ENCODE measurements at places on chromosomes 6 and 20.

DNA sequence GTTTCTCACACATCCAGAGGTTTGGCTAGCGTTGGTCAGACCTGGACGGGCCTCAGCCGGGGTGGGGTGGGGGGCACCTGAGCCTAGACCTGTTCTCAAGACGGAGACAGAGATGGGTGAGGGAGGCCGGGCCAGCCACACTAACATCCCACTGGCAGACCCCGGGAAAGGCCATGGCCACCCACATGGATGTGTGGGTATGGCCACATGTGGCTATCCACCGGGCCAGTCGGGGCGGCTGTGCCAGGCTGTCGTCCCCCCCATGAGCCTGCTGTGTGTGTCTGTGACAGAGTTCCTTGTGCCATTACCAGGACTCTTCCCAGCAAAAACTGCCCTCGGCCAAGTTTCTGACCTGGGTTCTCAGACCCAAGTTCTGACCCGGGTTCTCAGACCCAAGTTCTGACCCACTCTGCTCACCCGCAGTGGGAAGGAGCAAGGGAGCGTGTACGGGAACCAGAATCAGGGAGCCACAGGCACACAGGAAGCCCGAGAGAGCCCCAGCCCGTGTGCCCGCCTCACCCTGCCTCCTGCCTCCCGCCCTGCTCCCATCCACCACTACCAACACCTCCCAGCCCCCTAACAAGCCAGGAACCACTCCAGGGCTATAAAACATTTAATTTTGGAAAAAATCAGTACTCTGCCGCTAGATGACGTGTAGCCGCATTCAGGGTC lies 255.5 kb downstream of the TAF4 start:
- no peak for DNase-seq

DNA sequence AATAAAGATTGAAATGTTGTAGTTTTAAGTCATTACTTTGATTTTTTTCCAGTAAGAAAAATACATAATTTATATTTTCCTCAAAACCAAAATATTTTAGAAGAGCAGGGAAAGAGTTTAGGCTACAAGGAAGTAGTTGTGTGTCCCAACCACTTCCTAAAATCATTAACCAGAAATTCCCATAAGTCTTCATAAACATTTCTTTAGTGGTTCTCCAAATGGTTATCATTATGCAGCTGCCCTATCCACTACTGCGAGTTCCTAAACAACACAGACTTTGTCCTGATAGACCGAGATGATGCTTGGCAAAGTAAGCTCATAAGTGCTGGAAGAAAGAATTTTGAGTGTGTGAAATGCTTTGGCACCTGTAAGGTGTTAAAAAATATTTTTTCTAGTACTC lies 93.6 kb downstream of the ARMC2 start:
- no peak for DNase-seq

DNA sequence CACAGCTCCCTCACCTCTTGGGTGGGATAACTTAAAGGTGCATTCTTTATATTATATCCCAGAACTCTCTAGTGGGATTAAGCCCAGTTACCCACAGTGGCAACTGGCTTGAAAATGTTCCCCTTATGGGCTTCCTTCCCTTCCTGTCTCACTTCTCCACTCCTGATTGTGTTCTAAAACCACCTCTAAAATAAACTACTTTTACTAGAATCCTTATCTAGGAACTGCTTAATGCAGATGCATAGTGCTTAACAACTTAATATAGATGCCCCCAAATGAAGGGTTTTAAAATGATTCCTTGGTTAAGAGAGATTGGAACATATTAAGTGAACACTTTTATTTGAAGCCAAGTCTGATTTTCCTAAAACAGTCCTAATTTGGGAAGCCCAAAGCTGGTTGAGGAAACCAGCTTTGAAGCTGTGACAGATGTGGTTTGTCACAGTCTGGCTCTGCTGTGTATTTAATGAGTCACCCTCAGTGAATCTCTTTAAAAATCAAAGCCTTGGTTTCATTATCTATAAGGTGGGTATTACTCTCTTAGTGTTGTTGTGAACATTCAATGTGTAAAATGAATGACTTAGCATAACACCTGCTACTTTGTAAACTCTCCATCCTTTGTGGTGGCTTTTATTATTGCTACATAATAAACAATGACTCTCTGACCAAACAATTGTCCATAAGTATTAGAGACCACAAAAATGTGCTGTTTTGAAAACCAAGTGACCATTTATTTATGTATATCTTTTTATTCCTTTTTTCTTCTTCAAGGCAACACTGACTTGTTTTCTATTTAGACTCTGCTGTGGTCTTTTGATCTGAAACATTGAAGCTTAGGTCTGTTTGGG lies 24.4 kb downstream of the PLCB1 start:
- DNase-seq = no peak

GRCh38 chr20:50645253-50646068 lies 45.9 kb downstream of the RIPOR3 start:
- no peak for DNase-seq

DNA sequence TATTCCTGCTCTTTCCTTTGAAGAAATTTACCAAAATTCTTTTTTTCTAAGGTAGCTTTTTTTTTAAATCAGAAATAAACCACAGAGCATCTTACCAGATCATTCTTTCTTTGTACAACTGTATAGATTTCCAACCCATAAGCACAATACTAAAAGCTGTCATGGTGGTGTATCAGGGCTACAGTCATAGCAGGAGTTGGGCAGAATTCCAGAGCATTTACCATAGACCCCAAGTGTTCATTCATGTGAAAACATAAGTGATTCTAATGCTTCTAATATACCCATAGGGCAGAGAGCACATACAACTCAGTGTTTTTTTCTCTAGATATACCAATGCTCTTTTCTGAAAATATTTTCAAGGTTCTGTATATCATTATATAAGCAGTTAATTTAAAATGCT lies 392.5 kb downstream of the FRK start:
- DNase-seq = no peak

- no peak for DNase-seq
These were observed 112.5 kb downstream of the IPCEF1 start for GRCh38 chr6:154243793-154244750.

DNA sequence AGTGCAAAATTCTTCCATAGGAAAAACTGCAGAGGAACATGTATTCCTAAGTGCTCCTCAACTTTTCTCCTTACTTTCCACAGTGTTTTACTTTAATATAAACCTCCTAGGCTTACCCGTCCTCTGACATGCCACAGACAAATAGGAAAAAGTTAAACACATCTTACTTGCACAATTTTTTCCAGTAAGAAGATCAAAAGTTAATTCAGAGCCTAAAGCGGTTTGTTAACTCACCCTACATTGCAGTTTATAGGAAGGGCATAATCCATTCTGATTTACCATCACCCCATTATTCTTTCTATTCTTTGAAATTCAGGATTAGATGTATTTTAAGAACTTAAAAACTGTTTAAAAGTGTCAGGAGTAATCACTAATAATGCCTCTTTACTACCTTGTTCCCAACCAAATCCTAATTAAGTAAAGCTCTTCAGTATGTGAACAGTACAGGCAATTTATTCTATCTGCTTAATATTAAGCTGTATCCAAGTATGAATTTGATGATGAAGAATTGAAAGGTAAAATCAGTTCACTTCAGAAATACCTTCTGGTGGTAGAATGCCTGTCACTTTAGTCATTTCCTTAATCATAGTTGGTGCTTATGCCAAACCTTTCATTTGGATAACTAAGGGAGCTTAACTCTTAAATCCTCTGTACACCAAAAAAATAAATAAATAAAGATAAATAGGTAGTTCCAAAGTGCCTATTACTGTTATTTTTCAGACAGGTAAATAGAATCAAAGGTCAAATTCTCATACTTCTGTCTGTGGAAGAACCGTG lies 292.0 kb downstream of the ALDH8A1 start:
- DNase-seq = no peak

DNA sequence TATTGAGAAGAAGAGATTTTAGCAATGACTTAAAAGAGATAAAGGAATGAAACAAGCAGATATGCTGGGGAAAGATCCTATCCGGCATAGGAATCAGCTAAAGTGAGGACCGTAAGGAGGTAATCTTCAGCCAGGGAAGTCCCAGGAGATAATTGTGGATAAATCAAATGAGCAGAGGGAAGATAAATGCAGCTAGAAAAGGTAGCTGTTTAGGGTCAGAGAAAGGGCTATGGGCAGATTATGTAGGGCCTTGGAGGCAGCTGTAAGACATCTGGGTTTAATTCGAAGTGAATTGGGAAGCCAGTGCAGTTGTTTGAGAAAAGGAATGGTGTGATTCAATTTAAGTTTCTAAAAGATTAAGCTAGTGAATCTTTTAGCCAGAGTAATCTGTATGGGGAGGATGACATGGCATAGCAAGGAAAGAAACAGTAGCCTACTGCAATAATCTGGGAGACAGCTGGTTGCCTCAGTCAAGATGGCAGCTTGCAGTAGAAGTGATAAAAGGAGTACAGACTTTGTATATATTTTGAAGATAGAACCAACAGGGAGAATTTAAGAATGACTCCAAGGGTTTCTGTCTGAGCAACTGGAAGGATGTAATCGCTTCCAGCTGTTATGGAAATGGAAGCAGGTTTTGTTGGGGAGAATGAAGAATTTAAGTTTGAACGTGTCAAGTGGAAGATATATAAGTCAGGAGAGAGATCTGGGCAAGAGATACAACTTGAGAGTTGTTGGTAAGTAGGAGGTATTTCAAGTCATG lies 552.3 kb upstream of the FLRT3 start:
- DNase-seq = no peak

Measured in NCI-H2107 (cell line).